ENCODE measurements at places on chromosomes 1 and 21. TPM values are rescaled to one million over a fixed set of nuclear protein-coding genes. Genes with fewer than 3 reads are reported as not detected.

OR6K6 gene
- not detected for total RNA-seq

DNA sequence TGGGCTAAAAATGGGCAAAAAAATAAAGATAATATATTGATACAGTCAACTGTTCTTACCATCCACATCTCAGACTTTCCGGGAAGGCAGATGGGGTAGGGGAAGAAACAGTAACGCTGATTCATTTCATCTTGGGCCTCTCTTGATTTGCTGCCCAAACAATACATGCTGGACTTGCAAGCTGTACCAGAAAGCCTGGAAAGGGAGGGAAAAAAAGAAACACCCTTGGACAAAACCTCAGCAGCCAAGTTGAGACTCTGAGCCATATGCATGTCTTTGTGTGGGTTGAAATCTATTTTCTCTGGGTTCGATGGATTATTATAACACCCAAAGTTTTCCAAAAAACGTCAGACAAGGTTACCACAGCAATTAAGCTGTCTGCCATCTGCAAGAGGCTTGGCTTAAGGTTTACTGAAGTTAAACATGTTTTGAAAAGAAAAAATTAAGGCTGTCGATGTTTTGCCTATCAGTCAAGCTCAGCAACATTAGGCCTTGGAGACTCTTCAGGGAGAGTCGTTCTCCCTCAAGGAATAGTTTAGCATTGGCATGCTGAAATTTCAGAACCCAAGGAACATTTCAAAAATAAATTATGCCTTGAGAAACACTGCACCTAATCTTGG is 71.2 kb downstream of the PSMG1 start:
- peak; percentile 58 for DNase-seq

DNA sequence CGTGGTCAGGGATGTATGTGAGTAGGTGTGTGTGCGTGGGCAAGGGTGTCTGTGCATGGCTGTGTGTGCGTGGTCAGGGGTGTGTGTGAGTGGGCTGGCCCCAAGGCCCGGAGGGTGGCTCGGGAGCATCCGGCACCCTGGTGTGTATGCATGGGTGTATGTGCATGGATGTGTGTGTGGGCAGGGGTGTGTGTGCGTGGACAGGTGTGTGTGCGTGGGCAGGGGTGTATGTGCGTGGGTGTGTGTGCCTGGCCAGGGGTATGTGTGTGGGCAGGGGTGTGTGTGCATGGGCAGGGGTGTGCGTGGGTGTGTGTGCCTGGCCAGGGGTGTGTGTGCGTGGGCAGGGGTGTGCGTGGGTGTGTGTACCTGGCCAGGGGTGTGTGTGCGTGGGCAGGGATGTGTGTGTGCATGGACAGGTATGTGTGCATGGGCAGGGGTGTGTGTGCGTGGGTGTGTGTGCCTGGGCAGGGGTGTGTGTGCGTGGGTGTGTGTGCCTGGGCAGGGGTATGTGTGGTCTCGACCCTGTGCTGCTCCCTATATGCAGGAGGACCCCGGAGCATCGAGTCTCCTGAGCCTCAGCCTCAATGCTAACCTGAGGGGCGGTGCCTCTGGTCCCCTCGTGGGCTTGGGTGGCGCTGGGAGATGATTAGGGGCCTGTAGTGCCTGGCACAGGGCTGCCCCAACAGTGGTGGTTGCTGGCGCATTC is 16.3 kb downstream of the ARHGEF16 start:
- no peak for DNase-seq

SPATA46 gene
- total RNA-seq = not detected

GRCh38 chr1:15810073-15810472 is 2.6 kb upstream of the UQCRHL start:
- no peak for DNase-seq

- DNase-seq = no peak
Observed at GRCh38 chr1:22606161-22606560, 30.3 kb upstream of the C1QA start.

FCGR3A gene
- not detected for total RNA-seq

- no peak for DNase-seq
Observed at GRCh38 chr1:248751142-248751541, 4.4 kb downstream of the LYPD8 start.

TMCC2 gene
- total RNA-seq = 1.7 TPM

GRCh38 chr1:2591233-2591580 is 4.6 kb downstream of the PRXL2B start:
- DNase-seq = no peak

GRCh38 chr1:165896277-165896676 is 68.9 kb downstream of the UCK2 start:
- DNase-seq = peak; percentile 98

DNA sequence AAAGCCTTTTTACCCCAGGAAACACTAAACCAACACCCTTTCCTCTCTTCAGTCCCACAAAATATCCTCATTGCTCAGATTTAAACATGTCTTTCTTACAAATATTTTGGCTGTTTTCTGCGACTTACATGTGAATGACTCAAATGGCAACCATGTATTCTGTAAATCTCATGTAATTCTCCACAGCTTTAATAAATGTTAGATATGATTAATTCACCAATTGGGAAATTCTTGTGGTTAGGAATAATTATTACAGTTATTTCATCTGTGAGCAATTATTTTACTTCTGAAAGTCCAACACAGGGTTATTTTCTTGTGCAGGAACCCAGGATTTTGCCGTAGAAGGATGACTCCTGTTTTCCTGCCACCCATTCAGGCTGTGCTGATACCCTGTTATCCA is 431.5 kb downstream of the LMO4 start:
- peak; percentile 65 for DNase-seq

GRCh38 chr1:84370266-84370665 is 28.0 kb upstream of the DNASE2B start:
- no peak for DNase-seq

DNA sequence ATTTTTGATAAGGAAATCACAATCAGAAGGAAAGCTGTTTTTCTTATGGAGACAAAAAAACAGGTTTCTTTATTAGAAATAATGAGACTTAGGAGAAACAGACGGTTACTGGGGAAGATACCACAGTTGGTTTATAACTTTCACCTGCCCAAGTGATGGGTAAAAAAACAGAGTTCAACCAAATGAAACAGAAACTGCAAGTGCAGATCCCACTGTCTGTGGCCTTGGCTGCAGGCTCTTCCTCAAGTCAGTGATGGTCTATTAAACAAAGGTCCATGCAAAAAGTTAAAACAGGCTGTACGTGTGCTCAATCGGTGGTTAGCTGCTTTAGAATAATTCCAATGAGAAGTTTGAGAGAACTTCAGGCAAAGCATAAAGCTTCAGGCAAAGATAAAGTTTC is 112.1 kb upstream of the NEGR1 start:
- DNase-seq = no peak

- DNase-seq = no peak
Observed at GRCh38 chr1:20142001-20142710, 3.0 kb downstream of the PLA2G2F start.

GRCh38 chr1:165376811-165377311 is 20.3 kb upstream of the LMX1A start:
- DNase-seq = no peak

PTTG1IP gene
- 814 TPM for total RNA-seq

LCE1E gene
- total RNA-seq = not detected

DNA sequence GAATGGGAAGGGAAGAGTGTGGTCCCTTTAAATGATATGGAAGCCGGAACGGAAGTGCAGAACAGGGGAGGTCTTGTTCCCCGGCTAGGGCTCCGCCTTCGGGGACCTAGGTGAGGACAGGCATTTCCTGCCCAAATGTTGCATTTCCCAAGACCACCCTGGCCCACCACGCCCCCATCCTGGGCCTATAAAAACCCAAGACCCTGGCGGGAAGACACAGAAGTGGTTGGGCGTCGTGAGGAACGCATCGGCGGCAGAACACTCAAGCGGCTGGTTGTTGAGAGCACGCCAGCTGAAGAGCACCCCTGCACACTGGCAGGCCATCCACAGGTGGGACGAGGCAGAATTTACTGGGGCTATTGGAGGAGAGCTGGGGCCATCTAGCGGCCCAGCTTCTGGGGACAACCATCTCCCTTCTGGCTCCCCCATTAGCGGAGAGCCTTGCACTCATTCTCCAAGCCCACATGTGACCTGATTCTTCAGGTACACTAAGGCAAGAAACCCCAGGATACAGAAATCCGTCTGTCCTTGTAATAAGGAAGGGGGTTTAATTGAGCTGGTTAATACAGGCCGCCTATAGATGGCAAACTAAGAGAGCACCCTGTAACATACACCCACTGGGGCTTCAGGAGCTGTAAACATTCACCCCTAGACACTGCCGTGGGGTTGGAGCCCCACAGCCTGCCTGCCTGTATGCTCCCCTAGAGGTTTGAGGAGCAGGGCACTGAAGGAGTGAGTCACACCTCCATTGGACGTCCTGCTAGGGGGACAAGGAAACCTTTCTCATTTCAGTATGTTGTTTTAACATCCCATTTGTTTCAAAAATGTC is 1327.9 kb downstream of the BRINP3 start:
- DNase-seq = no peak

MARK1 gene
- total RNA-seq = 0.65 TPM

TAF13 gene
- total RNA-seq = 166 TPM

SAMD13 gene
- 0.51 TPM for total RNA-seq

FCMR gene
- not detected for total RNA-seq

CFHR2 gene
- total RNA-seq = not detected

CD5L gene
- not detected for total RNA-seq

SRGAP2B gene
- 16.1 TPM for total RNA-seq

GRCh38 chr21:21385404-21385803 is 387.2 kb downstream of the NCAM2 start:
- DNase-seq = no peak

- DNase-seq = no peak
Observed at GRCh38 chr1:231058416-231059109, 18.5 kb upstream of the FAM89A start.

C1orf94 gene
- total RNA-seq = not detected

- no peak for DNase-seq
Observed at GRCh38 chr1:109653306-109653705, 2.6 kb upstream of the GSTM4 start.

GRCh38 chr21:41926117-41926806 is 27.6 kb downstream of the C2CD2 start:
- DNase-seq = peak; percentile 76

DNA sequence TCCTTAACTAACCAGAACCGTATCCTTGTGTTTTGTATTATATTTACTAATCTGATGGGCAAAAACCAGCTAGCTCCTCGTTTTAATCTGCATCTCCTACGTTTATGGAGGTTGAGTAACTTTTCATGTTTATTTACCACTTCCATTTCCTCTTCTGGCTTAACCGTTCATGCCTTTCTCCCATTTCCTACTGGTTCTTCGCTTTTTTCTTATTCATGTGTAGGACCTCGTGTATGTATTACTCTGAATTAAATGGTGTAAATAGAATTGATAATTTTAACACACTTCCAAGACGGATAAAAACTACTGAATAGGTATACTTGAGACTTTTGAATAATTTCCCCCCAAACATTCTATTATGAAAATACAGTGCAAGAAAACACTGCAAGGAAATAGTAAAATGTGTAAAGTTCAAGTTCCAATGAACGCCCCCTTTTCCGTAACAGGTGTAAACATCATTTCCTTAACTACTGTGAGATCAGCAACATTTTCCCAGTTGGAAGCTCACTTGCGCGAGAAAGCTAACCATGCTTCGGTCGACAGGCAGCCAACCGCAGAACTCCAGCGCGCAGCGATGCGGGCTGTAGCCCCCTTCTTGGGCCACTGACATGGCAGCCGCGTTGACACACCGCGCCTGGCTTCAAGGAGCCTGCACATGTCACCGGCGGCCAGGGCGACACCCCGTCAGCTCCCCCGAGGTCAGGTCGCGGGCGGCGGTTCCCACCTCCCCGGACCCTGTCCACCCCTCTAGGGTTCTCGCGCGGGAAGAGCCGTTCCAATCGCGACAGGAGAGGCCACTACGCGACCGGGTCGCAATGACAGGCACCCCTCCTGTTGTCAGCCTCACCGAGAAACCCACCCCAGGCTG is 816 bp downstream of the EDEM3 start:
- DNase-seq = peak; percentile 59

CASQ2 gene
- total RNA-seq = not detected

Data from GM23248 (cell line).